ENCODE measurements at places on chromosomes 1 and 21. TPM values are rescaled to one million over a fixed set of nuclear protein-coding genes. Genes with fewer than 3 reads are reported as not detected.

- DNase-seq, result no peak
Observed at GRCh38 chr1:115454837-115455511, 116.9 kb upstream of the NGF start.

The VASH2 gene
- total RNA-seq, result 8.3 TPM

GRCh38 chr1:201888282-201889089 is at the start of gene SHISA4:
SHISA4 (plus strand) TSS chr1:201888898; CDS start chr1:201888995, 97 bp downstream.
- peak; percentile 21 for DNase-seq

The LEFTY2 gene
- total RNA-seq, result 0.26 TPM

DNA sequence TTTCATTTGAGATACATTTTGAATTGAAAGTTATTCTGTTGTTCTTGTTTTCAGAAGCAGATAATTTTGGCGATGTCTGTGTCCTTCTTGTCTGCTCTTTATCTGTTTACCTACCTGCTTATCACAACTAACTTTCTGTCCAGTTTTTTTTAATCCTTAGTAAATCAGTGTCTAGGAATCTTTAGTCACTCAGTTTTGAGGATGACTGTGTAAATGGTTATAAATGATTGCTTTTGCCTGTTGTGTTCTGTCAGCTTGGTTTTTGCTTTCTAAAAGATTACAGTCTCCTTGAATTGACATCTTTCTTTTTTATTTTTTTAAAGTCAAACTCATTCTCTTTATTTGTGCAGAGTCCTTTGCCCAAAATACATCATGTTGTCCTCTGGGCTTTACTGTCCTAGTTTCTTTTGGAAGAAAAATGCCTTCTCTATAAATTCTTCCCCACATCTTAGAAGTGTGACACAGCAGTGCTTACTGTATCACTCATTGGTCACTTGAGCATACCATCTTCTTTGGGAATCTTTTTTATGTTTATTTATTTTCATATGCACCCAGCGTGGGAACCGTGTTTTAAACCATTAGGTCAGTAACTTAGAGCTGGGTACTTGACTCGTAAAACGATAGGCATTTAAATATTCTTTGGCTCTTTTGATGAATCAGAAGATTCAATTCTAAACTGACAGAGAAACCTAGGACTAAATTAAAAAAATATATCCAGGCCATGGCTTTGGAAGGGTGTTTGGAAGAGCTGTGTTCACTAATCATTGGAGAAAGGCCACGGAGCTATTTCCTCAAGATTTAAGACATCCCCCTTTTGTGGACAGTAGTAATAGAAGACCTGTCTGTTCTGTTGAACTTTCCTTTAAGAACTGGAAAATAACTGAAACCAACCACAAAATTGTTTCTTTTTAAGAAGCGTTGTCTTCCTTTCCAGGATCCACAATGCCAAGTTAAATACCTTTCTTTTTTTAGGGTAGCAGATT is 20.9 kb downstream of the LAMC1 start:
- DNase-seq, result no peak

GRCh38 chr1:6512245-6512907 is 20.9 kb upstream of the PLEKHG5 start:
- DNase-seq, result no peak

The VSIG8 gene
- total RNA-seq, result not detected

The DMRTA2 gene
- total RNA-seq, result not detected

The PSRC1 gene
- 9.7 TPM for total RNA-seq

- no peak for DNase-seq
Observed at GRCh38 chr21:42102991-42103390, 31.9 kb downstream of the UMODL1 start.

The ARHGEF16 gene
- 1.7 TPM for total RNA-seq

The COL8A2 gene
- 0.13 TPM for total RNA-seq

- no peak for DNase-seq
Observed at GRCh38 chr1:197083474-197083873, 16.4 kb upstream of the F13B start.

The PRRX1 gene
- not detected for total RNA-seq

All from endothelial cell (in vitro differentiated cells).